ENCODE measurements at places on chromosomes 16 and 17.

DNA sequence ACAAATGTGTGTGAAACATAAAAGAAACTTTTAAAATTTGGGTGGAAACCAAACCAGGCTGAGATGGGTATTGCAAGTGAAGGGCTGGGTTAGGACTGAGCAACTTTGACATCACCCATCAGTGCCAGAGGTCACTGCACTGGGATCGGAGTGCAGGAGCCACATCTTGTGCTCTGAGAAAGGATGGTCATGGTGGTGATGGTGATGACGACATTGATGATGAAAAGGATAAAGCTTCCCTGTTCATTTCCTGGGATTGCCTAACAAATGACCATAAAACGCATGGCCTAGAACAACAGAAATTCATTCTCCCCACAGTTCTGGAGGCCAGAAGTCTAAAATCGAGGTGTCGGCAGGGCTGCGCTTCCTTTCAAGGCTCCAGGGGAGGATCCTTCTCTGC, 324.0 kb downstream of the MAF start:
- DNase-seq = no peak

DNA sequence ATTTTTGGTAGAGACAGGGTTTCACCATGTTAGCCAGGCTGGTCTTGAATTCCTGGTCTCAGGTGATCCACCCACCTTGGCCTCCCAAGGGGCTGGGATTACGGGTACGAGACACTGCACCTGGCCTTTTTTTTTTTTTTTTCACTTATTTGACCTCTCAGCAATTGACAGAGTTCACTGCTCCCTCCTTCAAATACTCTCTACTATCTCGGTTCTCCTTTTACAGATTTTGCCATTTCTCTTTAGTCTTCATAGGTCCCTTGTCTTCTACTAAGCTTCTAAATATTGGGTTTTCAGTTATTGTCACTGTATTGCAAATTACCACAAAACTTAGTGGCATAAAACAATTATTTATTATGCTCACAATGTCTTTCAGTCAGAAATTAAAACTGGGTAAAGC, 159.3 kb downstream of the TRIM37 start:
- DNase-seq = no peak

DNA sequence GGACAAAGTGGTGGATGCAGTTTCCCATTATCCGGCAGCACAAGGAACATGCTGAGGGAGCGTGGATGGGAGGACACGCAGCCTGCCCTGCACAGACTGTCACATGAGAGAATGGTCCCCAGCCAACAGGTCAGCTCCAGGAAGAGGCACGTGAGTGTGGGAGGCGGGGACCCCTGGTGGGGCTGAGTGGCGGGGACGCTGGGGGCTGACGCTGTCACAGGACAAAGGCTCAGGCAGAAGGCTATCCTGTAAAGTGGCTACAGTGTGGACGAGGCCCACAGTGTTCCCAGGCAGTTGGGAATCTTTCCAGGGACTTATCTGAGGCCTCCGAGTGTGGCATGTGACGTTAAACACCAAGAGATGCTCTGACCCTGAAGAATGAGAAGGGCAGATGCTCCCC, 30.4 kb downstream of the MBTPS1 start:
- no peak for DNase-seq

GRCh38 chr16:57611706-57612105, 16.7 kb upstream of the ADGRG1 start:
- DNase-seq = no peak

- DNase-seq = peak; percentile 75
Observed at GRCh38 chr17:75565066-75565465, 22.5 kb upstream of the MYO15B start.

GRCh38 chr16:85048921-85049562, 21.4 kb downstream of the KIAA0513 start:
- DNase-seq = no peak

GRCh38 chr17:16419074-16419928, 3.9 kb downstream of the TRPV2 start:
- DNase-seq = peak; percentile 90

DNA sequence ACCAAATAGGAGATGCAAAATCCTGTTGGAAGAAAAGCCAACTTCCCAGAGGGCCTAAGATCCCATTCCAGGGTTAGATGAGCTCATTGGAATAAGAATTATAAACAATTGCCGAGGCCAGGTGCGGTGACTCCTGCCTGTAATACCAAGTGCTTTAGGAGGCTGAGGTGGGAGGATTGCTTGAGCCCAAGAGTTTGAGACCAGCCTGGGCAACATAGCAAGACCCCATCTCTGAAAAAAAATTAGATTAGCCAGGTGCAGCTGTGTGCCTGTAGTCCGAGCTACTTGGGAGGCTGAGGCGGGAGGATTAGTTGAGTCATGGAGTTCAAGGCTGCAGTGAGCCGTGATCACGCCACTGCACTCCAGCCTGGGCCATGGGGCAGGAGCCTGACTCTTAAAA, 17.8 kb upstream of the SDR42E2 start:
- no peak for DNase-seq

- DNase-seq = no peak
Observed at GRCh38 chr17:65557349-65558310, 3.8 kb downstream of the AXIN2 start.

GRCh38 chr17:72534776-72535175, 414.0 kb downstream of the SOX9 start:
- no peak for DNase-seq

- no peak for DNase-seq
Observed at GRCh38 chr17:11642655-11643054, 44.4 kb downstream of the DNAH9 start.

DNA sequence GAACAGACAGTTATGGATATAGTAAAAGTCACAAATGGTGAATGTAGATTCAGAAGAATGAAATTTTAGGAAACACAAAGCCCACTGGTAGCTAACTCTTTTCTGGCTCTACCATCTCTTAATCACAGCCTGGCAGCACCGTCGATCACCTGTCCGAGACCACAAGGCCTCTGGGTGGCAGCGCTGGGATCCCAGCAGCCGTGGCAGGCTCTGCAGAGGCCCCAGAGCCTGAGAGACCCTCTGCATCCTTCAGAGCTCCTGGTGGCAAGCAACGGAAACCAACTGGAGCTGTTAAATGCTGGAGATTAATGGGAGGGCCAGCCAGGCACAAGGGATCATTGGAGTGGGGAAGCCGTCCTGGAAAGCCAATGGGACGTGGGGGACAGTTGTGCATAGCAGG, 26.3 kb downstream of the LAT start:
- no peak for DNase-seq

- no peak for DNase-seq
Observed at GRCh38 chr17:31147507-31148202, 52.9 kb downstream of the NF1 start.

DNA sequence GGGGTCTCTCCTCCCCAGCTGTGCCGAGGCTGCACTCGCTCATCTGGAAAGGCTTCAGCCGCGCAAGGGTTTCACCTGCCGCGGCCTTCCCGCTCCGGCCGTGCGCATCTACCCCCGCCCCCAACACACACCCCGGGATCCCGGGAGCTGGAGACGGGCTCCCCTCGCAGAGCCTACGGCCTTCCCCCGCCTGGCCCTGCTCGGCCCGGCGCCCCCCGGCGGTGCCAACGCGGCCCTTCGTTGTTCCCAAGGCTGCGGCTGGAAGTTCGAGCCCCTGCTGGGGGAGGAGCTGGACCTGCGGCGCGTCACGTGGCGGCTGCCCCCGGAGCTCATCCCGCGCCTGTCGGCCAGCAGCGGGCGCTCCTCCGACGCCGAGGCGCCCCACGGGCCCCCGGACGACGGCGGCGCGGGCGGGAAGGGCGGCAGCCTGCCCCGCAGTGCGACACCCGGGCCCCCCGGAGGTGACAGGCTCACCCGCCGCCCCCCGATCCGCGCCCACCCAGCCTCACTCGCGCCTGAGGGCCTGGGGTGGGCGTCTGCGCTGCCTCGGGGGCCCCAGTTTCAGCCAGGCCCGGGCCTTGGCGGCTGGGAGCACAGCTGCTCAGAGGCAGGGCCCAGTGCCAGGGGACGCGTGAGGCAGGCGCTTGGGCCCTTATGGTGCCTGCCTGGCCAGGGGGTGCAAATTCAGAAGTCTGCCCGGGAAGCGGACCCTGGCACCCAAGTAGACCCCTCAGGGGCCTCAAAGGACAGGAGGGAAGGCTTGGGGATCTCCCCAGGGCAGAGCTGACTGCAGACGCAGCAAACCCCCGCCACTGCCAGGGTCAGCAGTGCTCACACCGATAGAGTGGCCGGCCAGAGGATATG, 11.2 kb downstream of the GALK1 start:
- DNase-seq = peak; percentile 81

GRCh38 chr16:6957681-6958080, 375.0 kb upstream of the RBFOX1 start:
- peak; percentile 63 for DNase-seq

DNA sequence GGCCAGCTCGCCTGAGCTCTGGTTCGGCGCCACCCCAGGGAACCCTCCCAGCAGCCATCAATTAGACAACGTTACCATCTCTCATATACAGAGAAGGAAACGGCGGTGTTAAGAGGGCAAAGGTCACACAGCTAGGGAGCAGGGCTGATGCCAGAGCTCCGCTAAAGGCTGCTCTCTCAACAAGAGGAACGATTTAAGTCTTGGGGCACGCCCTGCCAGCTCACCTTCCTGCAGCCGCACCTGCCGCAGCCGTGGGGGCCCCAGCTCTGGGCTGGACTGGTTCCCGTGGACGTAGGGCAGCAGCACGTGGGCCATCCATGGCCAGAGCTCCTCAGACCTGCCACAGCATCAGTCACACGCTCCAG, 43.5 kb downstream of the PKD1 start:
- no peak for DNase-seq

GRCh38 chr16:31409433-31409832, 16.3 kb downstream of the ITGAD start:
- peak; percentile 90 for DNase-seq

- DNase-seq = peak; percentile 19
Observed at GRCh38 chr16:48576927-48577326, 33.1 kb downstream of the N4BP1 start.

GRCh38 chr17:78374189-78374588, 4.3 kb upstream of the PGS1 start:
- DNase-seq = no peak

- DNase-seq = no peak
Observed at GRCh38 chr17:27968206-27968732, 74.2 kb upstream of the NLK start.

DNA sequence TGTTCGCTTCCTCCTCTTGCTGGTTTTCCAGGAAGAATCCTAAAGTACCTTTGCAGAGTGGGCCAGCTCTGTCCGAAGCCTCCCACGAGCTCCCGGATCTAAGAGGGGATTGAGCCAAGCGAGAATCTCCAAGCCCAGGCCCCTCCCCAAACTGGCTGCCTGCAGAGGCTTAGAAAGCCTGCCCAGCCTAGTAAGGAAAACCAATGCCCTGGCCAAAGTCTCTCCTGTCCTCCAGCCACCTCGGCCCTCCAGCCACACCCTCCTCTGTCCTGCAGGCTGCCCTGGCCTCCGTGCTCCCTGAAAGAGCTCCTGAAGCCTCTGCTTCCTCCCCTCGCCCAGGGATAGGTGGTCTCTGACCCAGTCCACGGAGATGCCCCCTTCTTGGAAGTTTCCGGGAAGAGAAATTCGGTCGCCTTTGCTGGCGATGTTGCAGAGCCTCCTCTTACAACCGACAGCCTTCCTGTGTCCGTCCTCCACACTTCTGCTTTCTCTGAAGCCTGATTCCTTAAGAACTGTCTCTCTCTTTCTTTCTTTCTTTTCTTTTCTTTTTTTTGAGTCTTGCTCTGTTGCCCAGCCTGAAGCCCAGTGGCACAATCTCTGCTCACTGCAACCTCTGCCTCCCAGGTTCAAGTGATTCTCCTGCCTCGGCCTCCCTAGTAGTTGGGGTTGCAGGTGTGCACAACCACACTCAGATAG, 54.9 kb upstream of the TOB1 start:
- no peak for DNase-seq

DNA sequence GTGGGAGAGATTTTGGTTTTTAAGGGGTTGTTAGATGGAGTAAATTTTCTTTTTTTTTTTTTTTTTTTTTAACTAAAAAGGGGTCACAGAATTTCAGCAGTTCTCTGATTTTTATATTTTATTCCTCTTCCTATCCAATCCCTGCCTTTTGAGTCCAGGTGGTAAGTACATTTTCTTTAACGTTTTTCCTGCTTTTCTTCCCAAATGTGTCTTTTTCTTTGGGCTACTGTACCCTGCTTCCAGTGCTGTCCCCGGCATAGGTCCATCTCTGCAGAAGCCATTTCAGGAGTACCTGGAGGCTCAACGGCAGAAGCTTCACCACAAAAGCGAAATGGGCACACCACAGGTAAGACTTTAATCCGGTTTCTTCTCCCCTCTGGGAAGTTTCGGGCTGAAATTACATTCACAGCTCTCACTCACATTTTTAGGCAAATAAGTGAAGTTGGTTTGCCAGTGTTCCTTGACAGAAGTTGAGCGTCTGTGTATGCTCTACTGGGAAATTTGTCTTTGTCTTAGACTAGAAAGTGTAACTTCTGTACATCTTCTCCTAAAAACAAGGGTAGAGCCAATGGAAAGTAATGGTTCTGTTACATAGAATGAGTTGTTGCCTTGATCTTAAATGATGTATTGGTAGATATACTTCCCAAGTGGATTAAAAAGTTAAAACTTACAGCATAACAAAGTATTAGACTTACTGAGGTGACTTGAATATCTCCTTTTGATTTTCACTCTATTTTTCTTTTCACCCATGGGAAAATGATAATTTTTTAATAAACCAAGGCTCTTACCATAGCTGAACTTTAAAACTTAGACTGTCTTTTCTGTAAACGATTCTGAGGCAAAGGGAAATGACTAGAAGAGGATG, 54.5 kb downstream of the TUBD1 start:
- no peak for DNase-seq

DNA sequence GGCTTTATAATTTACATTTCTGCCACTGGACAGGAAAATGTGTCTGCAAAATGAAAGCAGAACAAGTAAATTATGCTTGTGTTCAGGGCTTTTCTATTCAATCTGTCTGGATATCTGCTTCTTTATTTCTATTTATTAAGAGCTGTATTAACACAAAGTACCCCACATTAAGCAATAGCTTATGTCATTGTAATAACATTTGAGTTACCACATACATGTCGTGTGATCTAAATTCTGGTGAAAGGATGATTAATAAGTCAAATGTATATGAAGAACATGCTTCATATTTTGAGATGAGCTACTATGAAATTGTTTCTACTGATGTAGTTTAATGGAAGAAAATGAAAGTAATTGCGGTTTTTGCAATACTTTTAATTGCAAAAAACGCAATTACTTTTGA, 238.2 kb downstream of the KCNJ2 start:
- no peak for DNase-seq

- DNase-seq = peak; percentile 76
Observed at GRCh38 chr17:2398655-2399571, 1.9 kb downstream of the MNT start.

GRCh38 chr16:87715658-87716057, 50.1 kb downstream of the KLHDC4 start:
- no peak for DNase-seq

DNA sequence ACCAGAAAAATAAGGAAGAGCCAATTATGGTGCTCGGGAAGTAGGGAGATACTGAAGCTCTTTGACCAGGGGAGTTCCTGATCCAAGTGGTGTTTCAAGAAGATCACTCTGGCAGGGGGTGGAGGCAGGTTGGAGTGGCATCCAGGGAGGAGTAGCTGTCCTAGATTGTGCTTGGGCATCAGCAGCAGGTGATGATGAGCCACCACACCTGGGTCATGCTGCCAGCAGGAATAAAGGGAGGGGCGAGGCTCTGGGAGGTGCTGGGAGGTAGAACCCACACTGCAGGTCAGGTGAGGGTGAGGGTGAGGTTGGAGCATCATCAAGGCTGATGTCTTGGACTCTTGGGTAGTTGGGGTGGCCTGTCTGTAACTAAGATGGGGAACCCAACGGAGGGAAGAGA, 35.4 kb upstream of the ADGRG1 start:
- no peak for DNase-seq

- DNase-seq = no peak
Observed at GRCh38 chr16:3478242-3478925, 16.9 kb downstream of the C16orf90 start.

GRCh38 chr16:72013888-72014581, 5.5 kb downstream of the DHODH start:
- no peak for DNase-seq

All from H4 (cell line).